Endodermal cell (in vitro differentiated cells): ENCODE measurements at places on chromosomes 7 and 10. TPM values are rescaled to one million over a fixed set of nuclear protein-coding genes. Genes with fewer than 3 reads are reported as not detected.

ZDHHC16 gene
- 32.2 to 44.5 TPM (median 42.6 TPM) in 3 replicates for total RNA-seq

LEP gene
- total RNA-seq: not detected in 2 replicates

CALHM1 gene
- 0.07 TPM in 1 of 2 replicates, not detected in the other for total RNA-seq

PRR15 gene
- total RNA-seq: 2.7 to 5.0 TPM (median 4.0 TPM) in 3 replicates

STEAP2 gene
- 4.0 and 4.2 TPM in 2 replicates for total RNA-seq

DNA sequence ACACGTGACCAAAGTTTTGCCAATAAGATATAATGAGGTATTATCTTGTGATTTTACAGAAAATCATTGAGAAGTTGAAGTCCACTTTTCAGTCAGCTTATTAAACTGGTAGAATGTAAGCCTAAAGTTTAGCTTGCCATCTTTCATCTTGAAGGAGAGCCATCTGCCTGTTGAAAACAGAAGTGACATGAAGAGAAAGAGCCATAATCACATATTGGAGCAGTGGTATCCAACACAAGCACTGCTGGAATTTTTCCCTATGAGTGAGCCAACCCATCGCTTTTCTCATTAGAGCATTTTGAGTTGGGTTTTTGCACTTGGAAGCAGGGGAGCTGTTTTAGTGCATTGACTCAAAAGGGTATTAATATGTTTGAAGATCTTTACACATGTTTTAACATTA lies 117.6 kb upstream of the FERD3L start:
- no peak overlapping the region for H3K27ac ChIP-seq
- no peaks in the 10 kb centered on the region for H3K27me3 ChIP-seq
- H3K4me1 ChIP-seq: no peaks in the 10 kb centered on the region

DNA sequence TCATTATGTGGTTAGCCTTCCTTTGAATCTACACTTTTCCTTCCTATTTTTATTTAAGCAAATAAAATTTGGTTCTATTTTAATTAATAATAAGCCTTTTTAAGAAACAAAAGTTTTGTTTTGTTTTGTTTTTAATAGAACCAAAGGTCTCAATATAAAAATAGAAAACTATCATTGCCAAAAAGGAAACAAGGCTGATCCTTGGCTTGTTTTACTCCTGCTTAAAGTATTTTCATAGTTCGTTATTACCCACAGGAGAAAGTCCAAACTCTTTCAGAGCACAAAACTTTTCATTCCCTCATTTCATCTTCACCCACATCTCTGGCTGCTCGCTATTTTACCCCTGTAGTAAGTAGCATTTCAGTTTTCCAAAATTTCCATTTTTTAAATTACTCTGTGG lies 374.8 kb downstream of the SEMA3D start:
- no peaks in the 10 kb centered on the region for H3K27me3 ChIP-seq
- DNase-seq: no peak
- peaks cover 7% of the 10 kb centered on the region for H3K4me1 ChIP-seq

GRCh38 chr10:71263376-71263775 lies 51.0 kb downstream of the UNC5B start:
- no peak overlapping the region for H3K4me3 ChIP-seq
- H3K4me1 ChIP-seq: peaks cover 18% of the 10 kb centered on the region
- DNase-seq: peak; percentile 73
- no peaks in the 10 kb centered on the region for H3K27me3 ChIP-seq
- no peaks in the 10 kb centered on the region for H3K36me3 ChIP-seq
- H3K27ac ChIP-seq: peak overlapping the region; percentile 88

- DNase-seq: no peak
- H3K27me3 ChIP-seq: no peaks in the 10 kb centered on the region
- H3K27ac ChIP-seq: no peak overlapping the region
- no peak overlapping the region for H3K4me3 ChIP-seq
- no peaks in the 10 kb centered on the region for H3K36me3 ChIP-seq
Measured at GRCh38 chr10:78719276-78719675, 349.5 kb upstream of the ZMIZ1 start.

DNA sequence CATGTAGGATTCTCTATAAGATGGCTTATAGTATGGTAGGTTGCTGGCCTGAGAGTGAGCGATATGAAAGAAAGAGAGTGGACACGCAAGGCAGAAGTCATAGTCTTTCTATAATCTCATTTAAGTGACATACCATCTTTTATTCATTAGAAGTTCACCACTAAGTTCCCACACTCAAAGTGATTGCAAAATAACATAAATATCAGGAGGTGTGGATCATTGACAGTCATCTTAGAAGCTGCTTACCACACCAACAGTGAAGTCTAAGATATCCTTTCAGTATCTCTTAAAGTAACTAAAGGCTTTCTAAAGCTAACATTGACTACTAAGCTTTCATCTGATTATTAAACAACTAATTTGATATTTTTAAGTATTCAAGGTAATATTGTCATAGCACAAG lies 36.9 kb upstream of the GNAI1 start:
- no peak for DNase-seq
- H3K4me1 ChIP-seq: peaks cover 4% of the 10 kb centered on the region
- H3K36me3 ChIP-seq: no peaks in the 10 kb centered on the region
- H3K4me3 ChIP-seq: no peak overlapping the region

DNA sequence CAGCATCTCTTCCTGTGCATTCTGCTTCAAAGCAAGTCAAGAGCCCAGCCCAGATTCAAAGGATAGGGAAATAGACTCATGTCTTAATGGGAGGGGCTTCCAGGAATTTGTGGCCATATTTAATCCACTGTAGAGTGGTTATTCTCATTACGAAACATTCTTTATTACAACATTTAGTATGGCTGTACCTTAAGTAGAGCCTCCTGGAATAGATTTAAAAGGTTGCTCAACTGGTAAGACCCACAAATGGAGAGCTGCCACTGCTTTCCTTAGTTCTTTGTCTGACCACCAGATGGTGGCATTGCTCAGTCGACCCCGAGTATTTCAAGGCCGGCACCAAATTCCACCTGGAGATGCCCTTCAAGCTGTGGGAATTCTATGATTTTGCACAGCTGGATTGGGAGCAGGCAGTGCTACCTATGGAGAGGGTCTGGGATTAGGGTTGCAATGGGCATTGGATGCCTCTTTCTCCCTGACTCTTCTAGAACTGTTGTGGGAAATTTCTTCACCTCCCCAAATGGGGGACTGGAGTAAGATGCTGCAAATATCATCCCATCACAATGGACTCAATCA lies 102.2 kb downstream of the RBM20 start:
- H3K36me3 ChIP-seq: no peaks in the 10 kb centered on the region
- H3K4me3 ChIP-seq: no peak overlapping the region
- DNase-seq: peak; percentile 90
- H3K27ac ChIP-seq: no peak overlapping the region
- H3K27me3 ChIP-seq: no peaks in the 10 kb centered on the region
